ENCODE measurements at places on chromosomes 2 and 18. TPM values are rescaled to one million over a fixed set of nuclear protein-coding genes. Genes with fewer than 3 reads are reported as not detected.

DNA sequence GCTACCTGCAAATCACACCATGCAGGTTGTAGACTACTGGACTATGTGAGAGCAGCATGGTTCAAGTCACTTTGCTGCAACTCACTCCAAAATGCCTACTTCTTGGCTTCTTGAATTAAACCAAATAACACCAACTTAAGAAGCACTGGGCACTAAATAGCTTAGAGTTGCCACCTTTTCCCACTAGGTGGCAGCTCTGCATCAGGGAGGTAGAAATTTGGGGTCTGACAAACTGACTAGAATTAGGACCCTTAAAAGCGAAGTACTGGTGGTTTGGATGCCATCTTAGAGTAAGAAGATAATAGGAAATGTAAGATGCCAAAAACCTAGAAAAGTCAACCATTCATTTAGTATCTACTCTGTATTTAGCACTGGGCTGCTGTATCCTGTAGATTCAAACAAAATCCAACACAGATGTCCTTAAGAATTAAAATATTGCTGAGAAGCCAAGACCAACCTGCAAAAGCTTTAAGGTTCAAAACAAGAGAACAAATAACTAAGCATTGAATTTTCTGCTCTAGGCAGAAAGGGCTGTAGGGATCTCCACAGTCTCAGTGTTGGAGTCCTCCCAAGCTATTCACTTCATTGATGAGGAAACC is 65.5 kb downstream of the CCBE1 start:
- H3K27me3 ChIP-seq, result peaks cover 34% of the 10 kb centered on the region
- H3K27ac ChIP-seq, result no peak overlapping the region
- H3K36me3 ChIP-seq, result no peaks in the 10 kb centered on the region
- H3K4me3 ChIP-seq, result no peak overlapping the region
- DNase-seq, result no peak
- H3K4me1 ChIP-seq, result no peaks in the 10 kb centered on the region

GRCh38 chr2:99597616-99598015 is 107.8 kb upstream of the REV1 start:
- H3K27ac ChIP-seq, result no peak overlapping the region
- no peaks in the 10 kb centered on the region for H3K4me1 ChIP-seq
- H3K36me3 ChIP-seq, result no peaks in the 10 kb centered on the region
- DNase-seq, result no peak
- H3K27me3 ChIP-seq, result no peaks in the 10 kb centered on the region
- no peak overlapping the region for H3K4me3 ChIP-seq

- H3K4me1 ChIP-seq, result peaks cover 3% of the 10 kb centered on the region
- no peaks in the 10 kb centered on the region for H3K36me3 ChIP-seq
- no peak overlapping the region for H3K27ac ChIP-seq
- H3K4me3 ChIP-seq, result no peak overlapping the region
- no peaks in the 10 kb centered on the region for H3K27me3 ChIP-seq
- DNase-seq, result no peak
Observed at GRCh38 chr2:241810307-241811200, 1.6 kb downstream of the NEU4 start.

The BOLL gene
- polyA plus RNA-seq, result not detected
